ENCODE measurements at places on chromosomes 16 and 17.

DNA sequence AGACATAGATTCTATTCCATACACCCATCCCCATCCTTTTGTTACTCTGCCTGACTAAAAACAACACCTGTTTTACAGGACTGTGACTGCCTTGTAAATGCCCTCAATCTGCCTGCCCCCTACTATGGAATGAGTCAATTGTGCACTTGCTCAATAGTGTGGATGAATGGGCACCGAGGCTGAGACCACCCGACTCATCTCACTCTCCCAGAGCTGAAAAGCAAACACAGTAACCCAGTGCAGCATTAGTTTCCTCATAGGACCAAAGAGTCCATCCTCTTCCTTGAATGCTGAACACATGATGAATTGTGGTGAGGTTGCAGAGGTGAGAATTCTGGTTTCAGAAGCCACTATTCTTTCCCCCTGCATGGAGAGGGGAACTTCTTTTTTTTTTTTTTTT is 233.7 kb downstream of the ZFHX3 start:
- no peak for DNase-seq

- DNase-seq: no peak
These were observed 16.7 kb upstream of the IRF8 start for GRCh38 chr16:85882181-85882810.

DNA sequence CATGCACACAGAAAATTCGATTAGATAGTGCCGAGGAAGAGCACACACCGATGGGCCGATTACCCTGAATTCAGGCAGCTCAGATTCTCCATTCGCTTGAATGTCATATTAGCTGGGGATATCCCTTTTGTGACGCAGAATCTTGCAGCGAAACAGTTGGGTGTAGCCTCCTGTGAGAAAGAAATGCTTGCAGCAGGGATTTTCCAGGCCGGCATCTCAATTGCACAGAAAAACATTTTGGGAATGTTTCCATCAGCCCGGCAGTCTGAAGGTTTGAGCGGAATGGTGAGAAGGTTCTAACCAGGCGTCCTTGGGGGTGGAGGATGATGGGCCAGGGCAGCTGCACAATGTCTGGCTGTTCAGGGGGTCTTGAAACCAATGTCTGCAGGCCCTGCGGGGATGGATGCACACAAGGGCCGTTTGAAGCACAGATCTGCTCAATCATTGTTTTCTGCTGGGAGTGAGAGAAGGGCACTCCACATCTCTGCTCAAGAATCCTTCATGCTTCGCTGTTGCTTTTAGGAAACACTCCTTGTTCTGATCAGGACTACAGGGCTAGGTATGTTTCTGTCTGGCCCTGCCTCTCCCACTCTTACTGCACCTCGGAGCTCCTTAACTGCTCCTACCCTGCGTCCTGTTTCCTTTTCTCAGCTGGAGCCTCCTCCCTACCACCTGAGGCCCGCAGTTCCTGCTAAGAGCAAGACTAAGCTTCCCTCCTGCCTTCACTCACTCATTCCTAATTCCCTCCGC is 94.6 kb downstream of the CMIP start:
- no peak for DNase-seq

GRCh38 chr16:84175350-84176081 is 11.3 kb downstream of the TAF1C start:
- no peak for DNase-seq

DNA sequence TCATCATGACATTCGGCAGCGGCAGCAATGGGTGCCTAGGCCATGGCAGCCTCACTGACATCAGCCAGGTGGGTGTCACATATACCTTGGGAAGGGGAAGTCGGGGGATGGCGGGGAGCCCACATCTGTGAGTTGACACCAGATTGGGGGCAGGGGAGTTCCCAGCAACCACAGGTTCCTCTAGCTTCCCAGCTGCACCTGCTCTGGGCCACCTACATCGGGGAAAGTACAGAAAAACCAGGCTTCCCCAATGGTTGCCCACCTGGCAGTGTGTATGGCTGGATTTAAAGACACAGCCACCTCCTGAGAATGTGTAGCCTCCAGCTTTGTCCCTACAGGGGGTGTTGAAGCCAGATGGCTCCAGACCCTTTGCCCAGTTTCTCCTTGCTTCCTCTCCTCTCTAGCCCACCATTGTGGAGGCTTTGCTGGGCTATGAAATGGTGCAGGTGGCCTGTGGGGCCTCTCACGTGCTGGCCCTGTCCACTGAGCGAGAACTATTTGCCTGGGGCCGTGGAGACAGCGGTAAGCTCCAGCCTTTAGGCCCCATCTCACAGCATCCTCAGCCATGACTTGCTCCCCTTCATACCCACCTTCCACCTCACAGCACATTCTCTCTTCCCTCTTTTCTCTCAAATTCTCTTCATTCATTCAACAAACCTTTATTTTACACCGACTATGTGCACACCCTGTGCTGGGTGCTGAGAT is 5.0 kb upstream of the TRAF4 start:
- no peak for DNase-seq

GRCh38 chr17:7281953-7282751 is 634 bp downstream of the SLC2A4 start:
- DNase-seq: no peak

- no peak for DNase-seq
These were observed 208.5 kb upstream of the TNRC6C start for GRCh38 chr17:77749989-77750388.

GRCh38 chr16:63312346-63312745 is 1276.1 kb upstream of the CDH8 start:
- no peak for DNase-seq

DNA sequence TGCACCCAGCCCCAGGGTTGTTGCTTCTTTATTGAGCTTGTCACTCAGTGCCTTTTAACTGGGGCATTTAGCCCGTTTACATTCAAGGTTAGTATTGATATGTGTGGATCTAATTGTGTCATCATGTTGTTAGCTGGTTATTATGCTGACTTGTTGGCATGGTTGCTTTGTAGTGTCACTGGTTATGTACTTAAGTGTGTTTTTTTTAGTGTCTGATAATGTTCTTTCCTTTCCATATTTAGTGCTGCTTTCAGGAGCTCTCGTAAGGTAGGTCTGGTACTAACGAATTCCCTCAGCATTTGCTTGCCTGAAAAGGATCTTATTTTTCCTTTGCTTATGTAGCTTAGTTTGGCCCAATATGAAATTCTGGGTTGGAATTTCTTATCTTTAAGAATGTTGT is 33.5 kb downstream of the NF1 start:
- DNase-seq: no peak

DNA sequence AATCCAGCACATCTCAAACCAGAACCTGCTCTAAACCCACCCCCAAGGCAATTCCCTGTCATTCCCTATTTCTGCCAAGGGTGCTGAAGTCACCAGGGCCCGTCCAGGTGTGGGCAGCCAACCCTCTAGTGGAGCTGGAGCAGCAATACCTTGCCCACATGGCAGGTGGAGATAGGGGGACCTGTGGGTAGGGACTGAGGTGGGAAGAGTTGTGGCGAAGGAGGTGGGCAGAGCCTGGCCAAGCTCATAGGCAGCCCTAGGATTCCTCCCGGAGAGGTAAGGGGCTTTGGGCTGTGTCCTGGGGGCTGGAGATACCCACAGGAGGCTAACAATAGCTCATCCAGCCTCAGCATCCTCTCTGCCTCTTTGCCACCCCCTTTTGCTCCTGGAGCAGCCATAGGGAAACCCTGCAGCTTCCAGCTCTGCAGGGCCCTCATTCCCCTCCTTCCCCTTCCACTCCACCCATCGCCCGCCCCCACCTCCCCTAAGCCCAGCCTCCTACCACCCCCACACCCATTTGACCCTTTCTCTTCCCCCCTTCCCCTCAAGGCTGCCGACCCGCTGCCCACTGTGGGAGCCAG is 30.4 kb upstream of the CRHR1 start:
- no peak for DNase-seq

Measured in SHP77 (cell line).